Activated CD8-positive, alpha-beta memory T cell treated with anti-CD3 and anti-CD28 coated beads for 24 hours (primary cell): ENCODE measurements at places on chromosomes 7 and 10.

GRCh38 chr7:11829954-11830353, 2.0 kb downstream of the THSD7A start:
- no peak for DNase-seq

- DNase-seq: no peak
Observed at GRCh38 chr10:72318418-72319262, 36.1 kb downstream of the DNAJB12 start.

DNA sequence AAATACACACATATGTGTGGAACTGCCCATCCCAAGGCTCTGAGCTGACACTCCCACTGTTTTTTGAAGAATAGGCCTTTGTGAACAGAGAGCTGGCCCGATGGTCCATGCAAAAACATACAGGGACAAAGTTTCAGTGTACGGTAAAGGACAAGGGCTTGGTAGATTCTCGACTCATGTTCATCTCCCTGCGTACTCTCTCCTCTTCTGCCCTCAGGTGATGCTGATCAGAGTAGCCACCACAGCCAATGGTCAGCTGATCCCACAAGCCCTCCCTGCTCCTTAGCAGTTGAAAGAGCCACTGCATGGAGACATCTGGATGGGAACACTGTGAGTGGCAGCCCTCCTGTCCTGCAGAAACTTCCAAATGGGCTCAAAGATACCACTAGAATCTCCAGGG, 23.1 kb upstream of the C10orf71 start:
- no peak for DNase-seq

DNA sequence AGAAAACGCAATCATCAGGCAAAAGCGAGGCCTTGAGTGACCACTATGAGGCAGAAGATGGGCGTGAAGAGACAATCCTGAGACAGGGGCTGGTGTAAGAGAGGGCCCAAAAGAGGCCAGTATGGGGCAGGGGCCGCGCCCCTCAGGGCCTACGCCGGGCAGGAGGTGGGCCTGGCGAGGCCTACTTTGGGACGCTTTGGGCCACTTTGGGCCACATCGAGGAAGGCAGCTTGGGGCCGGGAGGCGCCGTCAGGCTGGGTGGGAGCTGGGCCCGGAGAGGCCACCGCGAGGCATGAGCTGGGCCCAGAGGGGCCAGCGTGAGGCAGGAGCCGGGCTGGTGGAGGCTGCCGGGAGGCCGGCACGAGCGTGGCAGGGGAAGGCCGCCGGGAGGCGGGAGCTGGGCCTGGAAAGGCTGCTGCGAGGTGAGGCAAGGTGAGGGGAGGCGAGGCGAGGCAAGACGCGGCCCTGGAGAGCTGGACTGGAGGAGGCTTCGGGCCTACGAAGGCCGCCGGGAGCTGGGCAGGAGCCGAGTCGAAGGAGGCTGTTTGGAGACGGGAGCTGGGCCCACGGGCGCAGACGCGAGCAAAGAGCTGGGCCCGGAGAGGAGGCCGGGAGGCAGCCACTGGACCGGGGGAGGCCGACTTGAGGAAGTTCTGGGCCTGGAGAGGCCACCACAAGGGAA, 171.3 kb downstream of the TPST1 start:
- no peak for DNase-seq

GRCh38 chr7:44114586-44115310, 8.6 kb downstream of the POLD2 start:
- no peak for DNase-seq

GRCh38 chr10:60704471-60704870, 73.8 kb upstream of the CDK1 start:
- no peak for DNase-seq

DNA sequence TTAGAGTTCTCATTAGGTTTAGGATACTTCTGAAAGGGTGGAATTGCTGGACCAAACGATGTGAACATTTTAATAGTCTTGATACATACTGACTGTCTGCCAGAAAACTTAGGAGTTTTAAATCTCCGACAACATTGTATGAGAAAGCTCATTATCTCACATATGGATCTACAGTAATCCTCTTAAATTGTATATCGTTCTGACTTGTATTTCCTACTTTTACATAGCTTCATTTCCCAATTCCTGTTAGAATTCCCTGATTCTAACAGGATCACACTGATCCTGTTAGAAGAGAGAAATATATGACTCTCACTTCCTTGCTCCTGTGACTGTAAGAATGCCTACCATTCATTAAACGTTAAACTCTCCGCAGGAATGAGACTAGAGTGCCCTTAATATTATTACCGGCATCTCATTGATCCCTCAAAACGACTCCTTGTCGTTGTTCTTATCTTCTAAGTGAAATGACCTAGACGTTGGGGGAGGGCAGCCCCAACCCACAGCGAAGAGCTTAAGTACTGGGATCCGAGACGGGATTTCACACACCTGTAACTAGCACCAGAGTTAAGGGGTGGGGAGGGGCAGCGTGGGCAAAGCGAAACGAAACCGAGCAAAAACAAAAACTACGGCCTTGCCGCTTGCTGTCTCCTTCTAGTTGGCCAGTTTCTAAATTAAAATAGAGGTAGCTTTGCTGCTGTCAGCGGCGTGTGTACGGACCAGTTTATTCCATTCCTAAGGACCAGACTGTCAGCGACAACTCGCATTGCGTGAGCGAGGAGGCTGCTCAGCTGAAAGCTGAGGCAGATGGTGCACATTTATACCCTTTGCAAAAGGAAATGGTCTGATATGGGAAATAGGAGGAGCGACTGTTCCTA, 678 bp upstream of the TMEM106B start:
- no peak for DNase-seq

GRCh38 chr10:94310369-94310768, 52.4 kb downstream of the NOC3L start:
- no peak for DNase-seq
